Left forelimb (tissue), 1 donor: ENCODE measurements at places on chromosomes 1 and 21.

DNA sequence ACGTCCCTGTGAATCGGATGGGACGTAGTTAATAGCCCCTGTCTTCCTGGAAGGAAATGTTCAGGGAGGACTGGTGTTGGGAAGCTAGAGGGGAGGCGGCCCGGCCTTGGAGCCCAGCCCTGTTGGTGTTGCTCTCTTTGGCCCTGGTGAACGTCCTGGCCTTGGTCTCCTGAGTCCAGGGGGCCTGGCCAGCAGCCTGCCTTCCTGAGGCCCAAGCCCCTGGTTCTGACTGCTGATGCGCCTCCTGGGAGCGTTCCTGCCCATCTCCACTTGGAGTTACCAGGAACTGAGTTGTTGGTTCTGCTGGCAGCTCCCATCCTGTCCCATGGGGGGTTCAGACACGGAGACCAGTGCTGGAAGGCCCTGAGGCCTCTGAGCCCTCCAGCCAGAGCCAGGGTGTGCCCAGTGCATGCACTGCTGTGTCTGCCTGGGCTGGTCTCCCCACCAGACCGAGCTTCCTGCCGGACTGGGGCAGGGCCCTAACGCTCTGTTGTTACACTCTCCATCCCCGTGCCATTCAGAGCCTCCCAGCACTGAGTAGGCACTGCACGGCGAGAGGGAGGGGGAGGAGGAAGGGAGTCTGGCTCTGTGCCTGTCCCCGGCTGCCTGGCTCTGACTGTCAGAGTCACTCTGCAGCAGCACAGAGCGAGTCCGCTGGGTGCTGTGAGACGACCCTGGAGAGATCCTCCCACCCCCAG, 382.5 kb upstream of the VAMP3 start:
- DNase-seq = peak; percentile 67

- DNase-seq = no peak
Observed at GRCh38 chr21:14099570-14099969, 111.2 kb downstream of the LIPI start.

GRCh38 chr1:31790641-31791091, 25.2 kb downstream of the SPOCD1 start:
- peak; percentile 50 for DNase-seq

DNA sequence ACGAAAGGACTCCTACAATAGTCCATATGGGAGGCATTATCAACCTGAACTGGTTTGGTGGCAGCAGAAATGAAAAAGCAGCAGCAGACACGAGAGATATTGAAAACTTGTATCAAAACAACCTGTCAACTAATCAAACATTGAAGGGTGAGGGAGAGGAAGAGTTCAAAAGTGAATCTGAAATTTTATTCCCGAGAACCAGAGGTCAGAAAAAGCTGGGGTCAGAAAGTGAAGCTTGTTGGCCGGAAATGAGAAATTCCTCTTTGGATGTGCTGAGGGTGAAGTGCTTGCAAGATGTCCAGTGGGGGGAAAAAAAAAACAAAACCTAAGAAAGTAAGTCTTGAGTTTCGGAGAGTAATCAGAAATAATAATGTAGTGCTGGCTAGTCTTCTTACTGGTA, 1.9 kb upstream of the C4BPA start:
- DNase-seq = no peak

DNA sequence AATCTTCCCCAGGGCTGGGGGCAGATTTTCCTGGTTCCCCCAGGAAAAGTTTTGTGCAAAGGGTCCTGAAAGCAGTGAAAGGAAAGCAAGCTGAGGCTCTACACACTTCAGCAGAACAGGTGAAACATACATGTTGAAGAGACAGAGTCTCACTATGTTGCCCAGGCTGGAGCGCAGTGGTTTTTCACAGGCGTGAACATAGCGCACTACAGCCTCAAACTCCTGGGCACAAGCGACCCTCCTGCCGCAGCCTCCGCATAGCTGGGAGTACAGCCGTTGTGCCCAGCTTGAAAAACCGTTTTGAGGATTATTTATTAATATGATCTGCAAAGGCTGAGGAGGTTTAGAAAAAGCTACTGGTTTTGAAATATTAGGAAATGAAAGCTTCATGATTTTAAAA, 11.8 kb downstream of the PRDM15 start:
- no peak for DNase-seq

GRCh38 chr1:34870395-34870794, 10.8 kb upstream of the SMIM12 start:
- no peak for DNase-seq

- DNase-seq = no peak
Observed at GRCh38 chr1:238346340-238346739, 455.6 kb upstream of the ZP4 start.

- no peak for DNase-seq
Observed at GRCh38 chr1:192730198-192730597, 78.6 kb upstream of the RGS2 start.

DNA sequence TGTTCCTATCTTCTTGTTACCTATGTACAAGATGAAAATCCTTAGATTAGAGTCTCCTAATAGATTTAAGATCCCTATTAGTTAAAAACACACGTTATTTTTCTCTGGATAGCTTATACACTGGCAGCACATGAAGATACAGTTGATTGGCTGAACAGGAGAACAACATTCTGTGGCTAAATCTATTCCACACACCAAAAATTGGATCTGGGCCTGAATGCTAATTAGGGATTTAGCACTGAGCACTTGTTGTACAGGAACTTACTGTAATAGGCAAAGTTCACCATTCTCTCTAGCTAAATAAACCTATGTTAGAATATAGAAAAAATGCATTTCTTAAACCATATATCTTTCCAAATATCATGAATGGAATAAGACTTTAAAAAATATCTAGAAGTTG, 117.1 kb upstream of the PTGFR start:
- no peak for DNase-seq

DNA sequence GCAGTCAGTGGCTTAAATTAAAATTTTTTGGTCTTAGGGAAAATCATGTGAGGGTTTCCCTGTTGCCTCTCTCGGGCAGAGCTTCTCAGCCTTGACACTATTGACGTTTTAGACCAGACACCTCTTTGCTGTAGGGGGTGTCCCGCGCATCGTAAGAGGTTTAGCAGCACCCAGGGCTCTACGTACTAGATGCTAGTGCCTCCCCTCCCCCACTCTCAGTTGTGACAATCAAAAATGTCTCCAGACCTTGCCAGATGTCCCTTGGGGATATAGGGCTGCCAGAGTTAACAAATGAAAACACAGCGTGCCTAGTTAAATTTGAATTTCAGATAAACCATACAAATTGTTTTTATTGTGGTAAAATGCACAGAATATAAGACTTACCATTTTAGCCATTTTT, 293.3 kb downstream of the DISC1 start:
- no peak for DNase-seq

DNA sequence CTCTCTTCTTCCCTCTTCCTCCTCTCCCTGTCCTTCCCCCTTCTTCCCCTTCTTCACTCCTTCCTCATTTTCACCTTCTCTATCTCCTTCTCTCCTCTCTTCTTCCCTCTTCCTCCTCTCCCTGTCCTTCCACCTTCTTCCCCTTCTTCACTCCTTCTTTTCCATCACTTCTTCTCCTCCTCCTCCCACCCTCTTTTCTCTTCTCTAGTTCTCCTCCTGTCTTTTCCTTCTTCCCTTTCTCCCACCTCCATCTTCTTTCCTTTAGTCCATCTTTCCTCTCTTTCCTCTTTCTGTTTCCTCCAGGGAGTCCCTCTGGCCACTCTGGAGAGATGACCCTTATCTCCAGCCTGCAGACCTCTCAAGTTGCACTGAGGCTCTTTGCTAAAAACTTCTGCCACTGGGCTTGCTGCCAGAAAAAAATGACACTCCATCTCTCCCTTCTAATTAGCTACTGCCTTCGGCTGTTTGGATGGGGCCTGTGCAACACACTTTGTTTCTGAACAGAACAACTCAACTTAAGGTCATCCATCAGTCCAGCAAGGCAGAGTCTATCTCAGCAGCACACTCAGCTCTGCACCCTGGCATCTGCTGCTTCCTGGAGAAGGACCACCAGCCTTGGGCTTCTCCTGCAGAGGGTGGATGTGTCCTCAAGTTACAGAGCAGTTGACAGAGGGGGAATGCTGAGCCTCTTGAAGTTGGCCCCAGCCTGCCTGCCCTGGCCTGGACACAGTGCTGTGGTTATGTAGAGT, 538.8 kb downstream of the MATN1 start:
- DNase-seq = no peak

DNA sequence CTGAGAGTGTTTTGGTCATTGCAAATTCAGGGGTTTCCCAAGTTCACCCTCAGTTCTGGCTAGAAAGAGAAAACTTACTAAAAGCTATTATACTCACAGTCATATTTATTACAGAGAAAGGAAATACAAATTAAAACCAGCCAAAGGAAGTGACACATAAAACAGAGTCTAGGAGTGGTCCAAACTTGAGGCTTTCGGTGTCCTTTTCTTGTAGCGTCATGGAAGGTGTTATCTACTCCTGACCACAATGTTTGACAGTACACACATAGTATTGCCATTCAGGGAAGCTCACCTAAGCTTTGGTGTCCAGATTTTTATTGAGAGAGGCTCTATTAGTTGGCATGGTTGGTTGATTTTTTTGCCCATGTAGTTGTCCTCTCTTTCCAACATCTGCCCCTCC, 59.0 kb downstream of the SLC35A3 start:
- no peak for DNase-seq

DNA sequence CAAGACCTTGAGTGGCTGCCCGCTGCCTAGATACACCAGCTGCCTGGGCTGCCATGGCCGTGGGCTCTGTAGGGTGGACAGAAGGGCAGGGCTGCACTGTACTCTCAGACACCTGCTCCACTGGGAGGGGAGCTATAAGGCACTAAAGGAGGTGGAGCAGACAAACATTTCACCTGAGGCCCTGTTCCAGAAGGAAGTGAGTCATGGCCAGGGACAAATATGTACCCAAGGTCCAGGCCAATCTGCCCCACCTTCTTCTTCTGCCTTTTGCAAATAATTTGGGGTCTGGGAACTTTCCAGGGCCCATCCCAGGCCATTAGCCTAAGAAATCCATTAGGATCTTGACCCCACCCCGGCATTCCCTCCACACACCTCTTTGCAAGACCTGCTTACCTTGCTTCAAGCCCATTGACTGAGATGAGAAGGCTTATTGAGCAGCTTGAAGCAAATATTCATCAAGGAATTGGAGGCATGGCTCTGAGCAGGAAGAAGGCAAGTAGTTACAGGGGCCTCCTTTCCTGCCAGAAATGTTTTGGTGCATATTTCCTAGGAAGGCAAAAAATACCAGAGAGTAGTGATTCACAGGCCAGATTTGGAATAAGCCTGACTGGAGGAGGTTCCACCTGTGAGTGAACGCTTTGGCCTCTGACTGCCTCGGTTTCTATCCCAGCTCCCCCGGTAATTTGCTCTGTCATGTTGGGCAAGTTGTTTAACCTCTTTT, at the start of gene CAPN8:
Gene CAPN8, minus strand, starts transcription at position 110 of the 721 bp plus-strand sequence. Its CDS starts 55 bp downstream, at position 55.
- DNase-seq = no peak

GRCh38 chr1:214441119-214441518, 110.3 kb downstream of the PTPN14 start:
- no peak for DNase-seq

DNA sequence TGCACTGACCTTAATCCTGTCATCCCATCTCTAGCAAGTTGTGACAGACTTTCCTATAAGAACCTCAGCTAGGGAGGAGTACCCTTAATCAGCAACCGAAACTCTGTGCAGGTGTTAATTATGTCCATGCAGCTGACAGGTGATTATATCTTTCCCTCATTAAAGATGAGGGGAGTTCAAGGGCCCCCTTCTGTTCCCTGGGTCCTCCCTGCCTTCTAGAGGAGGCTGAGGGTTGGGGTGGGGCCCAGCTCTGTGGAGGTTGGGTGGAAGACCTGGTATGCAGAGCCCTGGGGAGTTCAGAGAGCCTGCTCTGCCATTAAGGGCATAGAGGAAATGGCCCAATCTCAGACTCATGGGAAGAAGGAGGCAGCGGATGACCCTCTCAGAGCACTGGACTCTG, 35.6 kb upstream of the CRNN start:
- DNase-seq = no peak

DNA sequence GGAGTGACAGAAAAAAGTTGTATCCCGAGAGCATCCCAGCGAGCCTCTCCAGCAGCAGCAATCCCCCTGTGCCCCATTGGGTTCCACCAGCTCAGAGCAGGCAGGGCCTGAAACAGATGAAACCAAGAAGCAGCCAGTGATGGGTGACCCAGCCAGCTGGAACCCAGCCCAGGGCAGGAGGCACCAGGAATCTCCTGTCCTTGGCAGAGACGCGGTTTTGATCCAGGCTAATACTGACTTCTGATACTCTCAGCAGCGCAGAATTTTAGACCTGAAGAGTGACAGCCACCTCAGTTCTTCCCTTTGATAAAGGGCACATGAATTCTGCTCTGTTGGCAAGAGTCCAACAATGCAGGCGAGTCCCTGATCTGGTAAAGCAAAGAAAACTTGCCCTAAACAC, 11.4 kb upstream of the OLIG1 start:
- DNase-seq = no peak

- no peak for DNase-seq
Observed at GRCh38 chr1:171597203-171597602, 24.8 kb upstream of the MYOCOS start.

GRCh38 chr1:28437264-28437923, 67.9 kb downstream of the PHACTR4 start:
- DNase-seq = no peak

GRCh38 chr1:156476501-156477298, 23.9 kb downstream of the MEF2D start:
- DNase-seq = no peak

GRCh38 chr1:65440915-65441314, 20.4 kb downstream of the LEPR start:
- DNase-seq = no peak

GRCh38 chr1:1197551-1198422, 8.6 kb downstream of the TNFRSF18 start:
- DNase-seq = no peak

- DNase-seq = no peak
Observed at GRCh38 chr1:11858158-11858557, 587 bp downstream of the NPPB start.

DNA sequence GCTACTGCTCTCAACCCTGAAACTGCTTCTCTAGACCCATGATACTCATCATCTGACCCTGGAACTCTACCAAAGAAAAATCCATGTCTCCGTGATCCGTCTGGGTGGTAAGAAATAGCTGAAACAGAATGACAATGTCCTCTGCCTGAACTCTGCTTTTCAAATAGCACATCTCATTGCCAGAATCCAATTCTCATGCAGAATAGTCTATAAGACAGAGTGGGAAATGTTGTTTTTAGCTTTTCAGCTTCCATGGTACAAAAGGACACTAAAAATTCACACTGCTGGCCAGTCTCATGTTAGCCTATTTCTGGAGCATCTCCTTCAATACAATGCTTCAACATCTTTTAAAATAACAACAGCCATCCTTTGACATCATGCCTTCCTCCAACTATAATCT, 1355.8 kb upstream of the PRMT6 start:
- DNase-seq = no peak
